ENCODE measurements at places on chromosomes 7 and 10. TPM values are rescaled to one million over a fixed set of nuclear protein-coding genes. Genes with fewer than 3 reads are reported as not detected.

GIMAP7 gene
- not detected for total RNA-seq

LRGUK gene
- under 0.01 TPM for total RNA-seq

LIPK gene
- total RNA-seq = not detected

OTUD1 gene
- total RNA-seq = 3.4 TPM

TECPR1 gene
- total RNA-seq = 7.1 TPM

SAMD9L gene
- total RNA-seq = 25.9 TPM

ZNF365 gene
- total RNA-seq = 4.8 TPM

SFR1 gene
- total RNA-seq = 12.0 TPM

EPHA1 gene
- total RNA-seq = not detected

GRCh38 chr10:12586741-12587140 lies 237.4 kb downstream of the CAMK1D start:
- no peak for DNase-seq

DNA sequence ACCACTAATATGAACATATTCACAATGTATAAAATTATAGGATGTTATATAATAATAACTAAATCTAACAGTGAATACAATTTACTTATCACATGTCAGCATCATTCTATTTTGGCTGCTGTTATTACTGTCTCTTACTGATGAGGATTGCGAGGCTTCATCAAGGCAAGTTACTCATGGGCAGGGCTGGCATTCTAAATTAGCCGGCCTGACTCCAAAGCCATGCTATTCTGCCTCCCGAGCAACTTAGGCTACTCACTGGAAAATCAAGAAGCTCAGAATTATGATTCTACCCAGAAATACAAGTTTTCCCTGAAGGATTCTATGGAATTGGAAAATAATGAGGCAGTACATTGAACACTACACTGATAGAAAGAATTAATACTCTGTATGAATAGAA lies 101.7 kb downstream of the ICA1 start:
- DNase-seq = no peak

GRCh38 chr7:27418541-27418940 lies 175.9 kb downstream of the EVX1 start:
- DNase-seq = no peak

DNA sequence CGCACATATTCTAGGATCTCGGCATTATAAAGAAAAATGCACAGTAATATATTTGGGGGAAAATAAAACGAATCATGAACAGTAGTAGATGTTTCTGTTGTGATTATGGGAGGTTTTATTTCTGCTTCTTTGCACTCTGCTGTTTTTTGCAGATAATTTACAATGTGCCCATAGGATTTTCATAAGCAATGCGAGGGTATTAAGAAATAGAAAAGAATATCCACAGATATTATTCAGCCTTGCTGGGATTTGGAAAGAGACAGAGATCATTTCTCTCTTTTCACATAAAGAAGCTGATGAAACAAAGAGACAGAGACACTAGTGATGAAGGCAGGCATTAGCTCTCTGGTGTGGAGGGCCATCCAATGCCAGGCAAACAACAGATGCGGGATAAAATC lies 158.6 kb downstream of the KCNMA1 start:
- no peak for DNase-seq

DNA sequence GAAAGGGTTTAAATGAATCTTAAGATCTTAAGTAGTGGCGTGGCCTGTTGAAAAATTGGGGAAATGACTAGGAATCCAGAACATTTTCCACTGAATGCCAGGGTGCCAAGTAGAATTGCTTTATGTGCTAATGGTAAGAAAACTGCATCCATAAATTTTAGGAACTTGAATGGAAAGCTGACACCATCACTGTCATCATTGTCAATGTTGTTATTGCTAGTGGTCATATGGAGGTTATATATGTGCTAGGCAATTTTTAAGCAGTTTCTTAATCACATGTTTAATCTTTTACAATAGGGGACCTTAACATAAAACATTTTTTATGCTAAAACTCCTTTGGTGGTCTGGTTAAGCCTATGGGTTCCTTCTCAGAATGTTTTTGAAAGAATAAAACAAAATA lies 13.1 kb downstream of the MARCHF5 start:
- no peak for DNase-seq

- no peak for DNase-seq
Measured at GRCh38 chr7:157442456-157442855, 105.7 kb downstream of the DNAJB6 start.

DNA sequence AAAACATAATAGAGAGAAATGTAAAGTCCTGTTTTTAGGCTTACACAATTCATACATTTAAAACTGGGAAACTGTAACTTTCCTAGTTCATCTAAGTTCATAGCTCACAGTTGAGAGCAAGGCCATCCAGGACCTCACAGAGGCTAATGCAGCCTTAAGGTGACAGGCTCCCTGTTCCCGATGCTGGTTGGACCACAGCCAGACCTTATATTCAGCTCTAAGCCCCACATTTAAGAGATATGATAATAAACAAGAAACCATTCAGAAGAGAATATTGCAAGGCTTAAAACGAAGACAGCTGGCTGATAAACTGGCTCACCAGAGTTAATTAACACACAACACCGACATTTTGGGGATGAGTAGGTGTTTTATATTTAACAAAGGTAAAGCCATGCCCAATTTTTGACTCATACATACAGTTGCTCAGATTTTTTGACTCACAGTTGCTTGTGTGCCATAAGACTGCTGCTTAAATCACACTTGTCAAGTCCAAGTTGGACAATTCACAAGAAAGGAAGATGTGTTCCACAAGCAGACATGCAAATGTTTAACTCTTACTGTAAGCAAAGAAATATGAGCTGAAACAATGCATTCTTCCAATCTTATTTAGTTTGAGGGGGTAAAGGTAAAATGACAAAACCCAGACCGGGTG lies 41.1 kb upstream of the TMEM213 start:
- no peak for DNase-seq

DNA sequence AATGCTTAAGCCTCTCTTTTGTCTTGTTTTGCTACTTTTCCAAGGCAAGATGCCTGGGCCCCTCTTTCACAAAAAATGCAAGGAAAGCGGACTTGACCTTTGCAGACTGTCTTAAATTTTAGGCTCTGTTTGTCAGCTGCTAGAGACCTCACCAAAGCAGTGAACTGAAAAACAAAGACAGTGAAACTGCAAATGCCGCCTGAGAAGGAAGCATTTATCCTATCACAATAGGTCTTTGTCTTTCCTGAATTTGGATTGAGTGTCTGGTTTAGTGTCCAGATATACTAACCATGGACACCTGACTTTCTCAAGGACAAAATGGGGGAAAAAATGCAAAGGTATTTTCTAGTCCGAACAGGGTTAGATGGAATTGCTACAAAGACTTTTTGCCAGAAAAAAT lies 256.9 kb downstream of the INHBA start:
- no peak for DNase-seq

DNA sequence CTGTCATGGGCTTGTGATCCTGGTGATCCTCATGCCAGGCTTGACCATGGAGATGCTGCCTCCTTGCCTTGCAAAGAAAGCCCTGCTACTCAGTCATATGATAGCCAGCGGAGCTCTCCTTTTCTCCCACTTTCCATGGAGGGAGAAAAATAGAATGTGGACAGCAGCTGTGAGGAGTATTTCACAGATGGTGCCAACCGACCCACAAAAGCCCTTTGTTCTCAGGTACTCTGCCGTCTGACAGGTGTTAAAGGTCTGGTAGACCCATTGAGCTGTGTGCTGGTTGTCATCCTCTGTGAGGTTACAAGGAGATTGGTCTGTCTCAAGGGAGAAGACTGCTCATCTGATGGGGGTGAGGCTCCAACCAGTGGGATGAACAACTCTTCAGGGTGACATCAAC lies 29.5 kb upstream of the COBL start:
- DNase-seq = no peak

GRCh38 chr7:86963599-86964230 lies 95.7 kb downstream of the ELAPOR2 start:
- DNase-seq = no peak

- DNase-seq = no peak
Measured at GRCh38 chr10:126027692-126028091, 131.3 kb downstream of the FANK1 start.

GRCh38 chr7:76330261-76330660 lies 27.8 kb downstream of the HSPB1 start:
- no peak for DNase-seq

DNA sequence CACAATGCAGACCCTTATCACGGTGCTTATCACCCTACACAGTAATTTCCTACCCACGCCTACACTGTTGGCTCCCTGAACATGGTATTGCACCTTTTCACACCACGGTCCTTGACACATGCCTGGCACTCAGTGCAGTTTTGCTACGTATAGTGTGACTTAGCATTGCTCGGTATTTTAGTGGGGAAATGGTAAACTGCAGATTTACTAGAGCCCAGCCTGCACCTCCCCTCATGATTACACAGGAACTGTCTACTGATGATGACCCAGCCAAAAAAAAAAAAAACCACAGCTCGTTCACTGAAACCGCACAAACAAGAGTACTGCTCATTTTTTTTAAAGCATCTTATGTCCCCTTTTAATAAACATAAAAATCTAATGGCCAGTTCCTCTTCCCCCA lies 124.2 kb upstream of the ZNF746 start:
- no peak for DNase-seq

DNA sequence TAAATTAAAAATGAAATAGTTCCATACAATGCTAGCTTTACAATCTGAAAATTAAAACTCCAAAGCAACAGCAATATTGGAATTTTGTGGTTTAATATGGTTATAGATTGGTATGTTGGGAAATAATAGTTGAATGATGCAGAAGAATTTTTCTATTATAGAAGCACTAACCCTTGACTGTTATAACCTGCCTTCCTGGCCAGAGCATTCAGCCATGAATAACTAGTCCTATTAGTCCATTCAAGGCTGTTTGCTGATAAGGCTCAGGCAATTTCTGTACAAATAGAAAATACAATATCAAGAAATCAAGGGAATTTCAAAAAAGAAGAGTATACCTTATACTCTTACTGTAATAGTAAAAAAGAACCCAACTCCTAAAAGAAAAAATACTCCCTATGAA lies 101.6 kb upstream of the SP4 start:
- DNase-seq = no peak

DNA sequence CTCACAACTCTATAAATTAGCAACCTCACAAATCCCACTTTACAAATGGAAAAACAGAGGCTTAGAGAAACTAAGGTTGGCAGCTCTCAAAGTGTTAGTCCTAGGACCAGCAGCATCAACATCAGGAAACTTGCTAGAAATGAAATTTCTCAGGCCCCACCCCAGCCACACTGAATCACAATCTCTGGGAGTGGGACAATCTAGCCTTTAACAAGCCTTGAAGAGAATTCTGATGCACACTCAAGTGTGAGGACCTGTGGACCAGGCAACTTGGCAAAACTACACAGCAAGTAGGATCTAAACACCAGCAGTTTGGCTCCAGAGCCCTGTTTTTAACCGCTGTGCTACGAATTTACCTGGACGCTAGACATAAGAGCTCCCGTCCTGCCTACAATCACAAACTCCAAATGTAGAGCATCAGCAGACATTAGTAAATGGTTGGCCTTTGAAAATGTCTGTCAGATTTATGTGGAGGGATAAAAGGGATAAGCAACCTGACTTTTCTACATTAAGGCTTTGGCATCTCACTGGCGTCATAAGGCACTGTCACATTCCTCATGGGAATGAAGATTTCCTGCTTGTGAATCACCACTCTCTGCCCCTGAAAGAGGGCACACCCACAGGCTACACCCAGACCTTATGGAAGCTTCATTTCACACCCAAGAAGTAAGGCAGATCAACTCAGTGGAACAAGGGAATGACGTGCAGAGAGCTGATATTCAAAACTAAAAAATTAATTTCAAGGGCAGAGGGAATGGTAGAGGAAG lies 34.5 kb downstream of the PPP1R3C start:
- DNase-seq = peak; percentile 87
